ENCODE measurements at places on chromosomes 5 and 9.

- no peaks in the 10 kb centered on the region for H3K36me3 ChIP-seq
- H3K4me1 ChIP-seq = no peaks in the 10 kb centered on the region
- no peak overlapping the region for H3K27ac ChIP-seq
- no peak for DNase-seq
- H3K4me3 ChIP-seq = no peak overlapping the region
Observed at GRCh38 chr5:11335881-11336760, 568.1 kb downstream of the CTNND2 start.

- peak; percentile 3 for DNase-seq
- H3K4me3 ChIP-seq = no peak overlapping the region
- H3K27me3 ChIP-seq = no peaks in the 10 kb centered on the region
- H3K36me3 ChIP-seq = no peaks in the 10 kb centered on the region
- peaks cover 6% of the 10 kb centered on the region for H3K4me1 ChIP-seq
Observed at GRCh38 chr5:128532127-128532526, 5.9 kb downstream of the FBN2 start.

DNA sequence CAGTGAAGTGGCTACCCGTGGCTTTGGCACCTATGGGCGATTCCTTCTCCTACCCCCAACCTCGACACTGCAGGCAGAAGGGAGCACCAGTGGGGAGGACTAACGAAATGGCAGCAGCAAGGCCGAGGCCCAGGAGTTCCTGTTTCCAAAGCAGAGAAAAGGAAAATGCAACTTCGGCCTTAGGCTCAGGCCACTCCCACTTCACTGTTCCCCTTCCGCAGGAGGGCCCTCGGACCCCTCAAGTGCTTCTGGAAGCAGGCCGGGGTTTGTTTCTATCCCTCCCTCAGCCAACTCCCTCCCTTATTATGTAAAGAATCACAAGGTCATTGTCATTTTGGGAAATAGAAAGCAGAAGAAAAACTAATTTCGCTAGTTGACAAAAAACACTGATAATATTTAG is 36.4 kb upstream of the NKX2-5 start:
- no peaks in the 10 kb centered on the region for H3K36me3 ChIP-seq
- H3K4me1 ChIP-seq = no peaks in the 10 kb centered on the region
- no peaks in the 10 kb centered on the region for H3K27me3 ChIP-seq
- no peak overlapping the region for H3K4me3 ChIP-seq
- no peak for DNase-seq

DNA sequence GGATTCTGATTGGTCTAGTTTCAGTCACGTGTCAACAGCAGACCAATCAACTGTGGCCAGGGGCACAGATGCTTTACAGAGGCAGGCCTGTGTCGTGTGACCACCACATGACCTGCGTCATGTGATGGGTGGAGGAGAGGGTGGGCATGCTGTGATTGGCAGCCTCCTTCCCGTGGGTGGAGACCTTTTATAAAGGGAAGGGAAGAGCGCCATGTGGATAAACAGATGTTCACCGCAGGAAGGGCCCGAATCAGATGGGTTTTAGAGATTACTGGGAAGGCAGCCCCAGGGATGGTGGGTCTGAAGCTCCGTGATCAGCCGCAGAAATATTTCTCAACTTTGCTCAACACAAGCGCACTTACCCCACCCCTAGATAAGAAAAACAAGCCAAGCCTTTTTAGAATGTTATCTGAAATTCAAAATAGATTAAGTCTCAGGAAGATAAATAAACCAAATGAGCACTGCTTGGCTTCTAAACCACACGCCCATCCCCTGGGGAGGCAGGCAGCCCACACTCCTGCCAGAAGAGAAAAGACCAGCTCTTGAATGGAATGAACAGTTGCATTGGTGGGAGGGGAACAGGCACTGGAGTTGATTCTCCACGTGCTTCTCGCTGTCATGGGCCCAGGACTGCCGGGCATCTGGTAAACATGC is 43.6 kb downstream of the ROPN1L start:
- peak overlapping the region; percentile 81 for H3K27ac ChIP-seq
- no peak overlapping the region for H3K4me3 ChIP-seq
- peak; percentile 94 for DNase-seq
- H3K36me3 ChIP-seq = no peaks in the 10 kb centered on the region
- no peaks in the 10 kb centered on the region for H3K27me3 ChIP-seq

DNA sequence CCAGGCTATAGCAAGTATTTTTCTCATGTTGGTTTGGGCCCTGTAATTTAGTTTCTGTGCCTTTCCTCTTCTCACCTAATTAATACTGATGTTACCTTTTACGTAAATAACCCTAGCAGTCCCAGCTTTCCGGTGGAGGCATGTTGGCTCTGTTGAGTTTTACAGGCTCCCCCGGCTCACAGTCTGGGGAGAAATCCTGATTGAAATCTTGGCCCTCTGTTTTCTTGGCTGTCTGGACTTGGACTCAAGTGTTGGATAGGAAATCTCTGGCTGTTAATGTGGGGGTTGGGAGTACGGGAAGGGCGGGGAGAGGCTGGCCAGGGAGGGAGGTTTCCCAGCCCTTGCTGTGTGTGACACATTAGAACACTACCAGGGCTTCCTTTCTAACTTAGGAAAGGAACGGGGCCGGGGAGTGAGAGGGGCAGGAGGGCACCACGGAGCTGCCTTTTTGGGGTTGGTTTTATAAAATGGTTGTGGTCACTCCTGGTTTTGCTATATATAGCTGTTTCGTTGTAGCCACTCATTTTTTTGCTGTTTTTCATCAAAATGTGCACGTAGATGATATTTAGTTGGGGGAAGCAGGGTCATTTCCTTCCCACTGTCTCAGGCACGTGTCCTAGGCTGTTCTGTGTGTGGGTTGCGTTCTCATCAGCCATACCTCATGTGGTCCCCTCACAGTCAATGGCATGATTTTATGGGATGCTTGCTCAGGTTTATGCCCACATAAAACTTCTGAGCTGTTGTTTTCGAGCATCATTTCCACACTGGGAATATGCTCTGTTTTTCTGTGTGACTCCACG is 11.0 kb downstream of the TRIO start:
- H3K27me3 ChIP-seq = no peaks in the 10 kb centered on the region
- no peak overlapping the region for H3K4me3 ChIP-seq
- H3K36me3 ChIP-seq = no peaks in the 10 kb centered on the region
- H3K4me1 ChIP-seq = peaks cover 23% of the 10 kb centered on the region
- DNase-seq = no peak
- no peak overlapping the region for H3K27ac ChIP-seq

DNA sequence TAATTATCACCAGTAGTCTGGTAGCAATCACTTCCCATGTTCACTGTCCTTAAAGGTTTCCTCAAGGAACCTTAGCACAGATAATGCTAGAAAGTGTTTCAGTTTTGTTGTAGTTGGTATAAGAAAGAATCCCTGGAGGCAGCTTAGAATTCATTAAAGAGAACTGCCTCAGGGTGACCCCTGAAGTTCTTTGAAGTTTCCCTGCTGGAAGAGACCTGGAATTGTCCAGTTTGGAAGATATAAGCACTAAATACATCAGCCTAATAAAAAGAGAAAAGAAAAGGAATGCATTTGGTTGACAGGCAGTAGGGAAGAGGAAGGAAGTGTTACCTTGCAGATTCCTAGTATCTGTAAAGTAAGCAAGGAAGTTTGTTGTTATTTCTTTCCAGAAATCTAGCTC is 999.6 kb upstream of the DMAC1 start:
- peak overlapping the region; percentile 57 for H3K27ac ChIP-seq
- H3K27me3 ChIP-seq = no peaks in the 10 kb centered on the region
- no peak overlapping the region for H3K4me3 ChIP-seq

DNA sequence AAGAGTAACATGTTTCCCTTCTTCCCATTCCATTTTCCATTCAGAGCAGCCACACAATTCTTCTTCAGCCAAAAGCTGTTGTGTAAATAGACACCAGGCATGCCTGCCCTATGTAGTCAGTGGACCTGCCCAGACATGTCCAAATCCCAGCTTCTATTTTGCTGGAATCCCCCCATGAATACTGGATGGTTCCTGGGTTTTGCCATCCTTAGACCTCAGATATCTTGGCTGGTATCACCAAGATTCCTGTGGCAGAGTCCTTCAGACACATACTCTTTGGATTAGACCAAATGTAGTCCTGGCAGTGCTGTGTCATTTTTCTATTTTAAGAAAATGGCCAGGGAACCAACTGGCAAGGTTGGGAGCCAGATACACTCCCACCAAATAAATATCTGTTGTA is 10.3 kb downstream of the FST start:
- H3K27me3 ChIP-seq = peaks cover 2% of the 10 kb centered on the region
- no peak overlapping the region for H3K4me3 ChIP-seq
- no peaks in the 10 kb centered on the region for H3K4me1 ChIP-seq
- no peaks in the 10 kb centered on the region for H3K36me3 ChIP-seq
- no peak for DNase-seq
- no peak overlapping the region for H3K27ac ChIP-seq

GRCh38 chr9:74330487-74331214 is 166.5 kb upstream of the RORB start:
- H3K27ac ChIP-seq = no peak overlapping the region
- H3K4me3 ChIP-seq = no peak overlapping the region
- H3K27me3 ChIP-seq = no peaks in the 10 kb centered on the region
- no peak for DNase-seq
- H3K36me3 ChIP-seq = no peaks in the 10 kb centered on the region

DNA sequence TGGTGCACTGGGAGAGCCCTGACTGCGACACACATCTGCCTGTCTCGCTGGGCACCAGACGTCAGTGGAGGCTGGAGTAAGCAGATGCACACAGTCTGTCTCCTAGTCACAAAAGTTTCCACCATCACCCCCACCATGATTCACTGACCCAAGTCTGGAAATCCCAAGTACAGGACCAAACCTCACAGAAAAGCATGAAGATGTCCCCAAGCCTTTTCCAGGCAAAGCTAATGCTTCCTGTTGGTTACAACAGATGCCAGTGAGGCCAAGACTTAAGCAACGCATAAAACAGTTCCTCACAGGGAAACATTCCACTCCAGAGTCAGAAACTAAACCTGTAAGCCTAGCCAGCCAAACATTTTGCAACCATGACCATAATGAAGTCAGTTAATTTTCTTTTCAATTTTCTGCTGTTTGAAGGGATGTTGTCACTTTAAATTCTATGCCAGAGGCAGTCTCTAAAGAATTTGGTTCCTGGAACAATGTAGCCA is 259.3 kb upstream of the SLC30A5 start:
- no peak overlapping the region for H3K27ac ChIP-seq
- no peaks in the 10 kb centered on the region for H3K27me3 ChIP-seq
- H3K36me3 ChIP-seq = no peaks in the 10 kb centered on the region
- H3K4me3 ChIP-seq = no peak overlapping the region
- DNase-seq = no peak
- H3K4me1 ChIP-seq = peaks cover 5% of the 10 kb centered on the region

DNA sequence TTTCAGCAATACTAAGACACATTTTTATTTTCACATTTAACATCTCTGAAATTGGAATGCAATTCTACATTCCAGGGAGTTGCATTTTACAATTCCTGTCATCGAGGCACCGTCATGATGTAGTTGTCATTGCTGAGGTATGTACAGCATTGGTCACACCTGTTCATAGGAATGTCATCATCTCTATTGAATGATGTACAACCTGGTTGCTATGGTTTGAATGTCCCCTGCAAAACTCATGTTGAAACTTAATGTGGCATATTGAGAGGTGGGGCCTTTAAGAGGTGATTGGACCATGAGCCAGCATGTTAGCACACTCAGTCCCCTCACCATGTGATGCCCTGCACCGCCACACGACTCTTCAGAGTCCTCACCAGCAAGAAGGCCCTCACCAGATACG is 103.1 kb downstream of the CEMIP2 start:
- no peaks in the 10 kb centered on the region for H3K36me3 ChIP-seq
- no peak for DNase-seq
- H3K4me1 ChIP-seq = no peaks in the 10 kb centered on the region
- no peak overlapping the region for H3K4me3 ChIP-seq
- no peak overlapping the region for H3K27ac ChIP-seq

GRCh38 chr5:56465769-56466135 is 232.6 kb upstream of the ANKRD55 start:
- H3K27ac ChIP-seq = peak overlapping the region; percentile 0
- no peak for DNase-seq
- no peaks in the 10 kb centered on the region for H3K27me3 ChIP-seq
- no peak overlapping the region for H3K4me3 ChIP-seq
- no peaks in the 10 kb centered on the region for H3K36me3 ChIP-seq
- H3K4me1 ChIP-seq = peaks cover 55% of the 10 kb centered on the region

DNA sequence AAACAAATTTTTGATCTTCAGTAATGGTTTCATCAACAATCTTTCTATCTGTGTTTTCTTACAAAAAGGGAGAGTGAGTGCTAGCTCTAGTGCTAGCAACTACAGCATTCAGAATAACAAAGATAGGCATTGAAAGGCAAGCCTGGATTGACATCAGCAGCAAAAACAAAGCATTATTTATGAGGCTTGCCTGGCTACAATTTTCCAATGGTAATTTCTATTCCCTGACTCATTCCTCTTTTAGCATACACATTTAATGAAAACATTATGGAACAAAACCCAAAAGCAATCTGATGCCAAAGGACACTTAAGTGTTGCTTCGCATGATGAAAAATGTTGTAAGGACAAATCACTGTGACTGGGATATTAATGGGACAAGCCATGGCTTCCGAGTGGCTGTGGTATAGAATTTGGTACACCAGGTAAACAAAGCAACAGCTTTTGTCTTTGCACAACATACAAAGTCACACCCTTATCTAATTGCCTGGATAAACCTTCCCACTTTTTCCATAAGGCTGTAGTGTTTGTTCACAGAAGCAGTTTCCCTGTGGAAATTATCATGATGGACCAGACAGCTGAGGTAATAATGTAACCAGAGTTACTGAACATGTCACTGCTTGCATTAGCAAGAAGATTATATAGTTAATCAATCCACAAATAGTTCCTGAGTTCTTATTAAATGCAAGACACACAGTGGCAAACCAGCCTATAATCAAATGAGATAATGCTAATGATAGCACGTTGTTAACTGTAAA is 179.8 kb upstream of the EDIL3 start:
- no peak for DNase-seq
- no peaks in the 10 kb centered on the region for H3K36me3 ChIP-seq
- no peaks in the 10 kb centered on the region for H3K27me3 ChIP-seq
- H3K27ac ChIP-seq = no peak overlapping the region

DNA sequence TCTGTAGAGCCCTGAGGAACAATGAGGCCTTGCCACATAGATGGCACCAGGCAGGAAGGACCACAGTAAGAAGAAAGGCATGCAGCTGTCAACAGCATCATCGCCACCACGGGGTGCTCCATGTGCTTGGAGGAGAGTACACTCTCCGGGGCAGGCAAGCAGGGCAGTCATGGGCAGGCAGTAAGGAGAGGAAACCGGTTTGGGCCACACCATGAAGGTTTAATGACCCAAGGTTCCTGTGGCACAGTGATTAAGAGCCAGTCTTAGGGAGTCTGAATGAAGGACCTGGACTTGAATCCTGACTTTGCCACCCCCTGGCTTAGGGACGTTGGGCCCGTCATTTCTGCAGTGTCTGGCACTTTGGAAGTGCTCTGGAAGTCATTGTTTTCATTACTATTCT is 80.6 kb upstream of the ZBTB43 start:
- peak overlapping the region; percentile 33 for H3K27ac ChIP-seq
- no peaks in the 10 kb centered on the region for H3K36me3 ChIP-seq
- no peaks in the 10 kb centered on the region for H3K27me3 ChIP-seq

DNA sequence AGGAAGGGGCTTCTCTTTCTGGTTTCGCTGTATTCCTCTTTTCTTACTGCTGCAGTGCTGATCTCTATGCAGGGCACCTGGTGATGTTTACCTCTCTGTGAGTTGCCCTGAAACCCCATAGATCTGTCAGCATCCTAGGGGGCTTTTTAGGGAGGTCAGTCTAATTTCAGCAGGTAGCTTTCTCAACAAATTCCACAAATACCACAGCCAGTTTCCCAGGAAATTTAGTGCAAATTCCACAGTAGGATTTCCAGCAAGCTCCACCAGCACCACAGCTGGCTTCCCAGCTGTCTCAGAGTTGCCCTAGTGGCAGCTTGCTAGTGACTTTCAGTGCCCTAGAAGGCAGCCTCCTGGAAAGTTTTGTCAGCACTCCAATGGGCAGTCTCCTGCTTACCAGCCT is 379.1 kb upstream of the SMC2 start:
- H3K4me3 ChIP-seq = no peak overlapping the region
- H3K27me3 ChIP-seq = no peaks in the 10 kb centered on the region
- DNase-seq = no peak
- H3K4me1 ChIP-seq = no peaks in the 10 kb centered on the region
- H3K36me3 ChIP-seq = no peaks in the 10 kb centered on the region
